Endothelial cell of umbilical vein (primary cell): ENCODE measurements at places on chromosomes 2 and 18. TPM values are rescaled to one million over a fixed set of nuclear protein-coding genes. Genes with fewer than 3 reads are reported as not detected.
A peak's percentile ranks its signal among the peaks of the same experiment; 100 is the strongest.

DNAJC5G gene
- total RNA-seq, result 0.16 and 0.77 TPM in 2 replicates

GRCh38 chr2:217277646-217278398 is 418.0 kb upstream of the TNP1 start:
- peak; percentile 87 for DNase-seq

DNA sequence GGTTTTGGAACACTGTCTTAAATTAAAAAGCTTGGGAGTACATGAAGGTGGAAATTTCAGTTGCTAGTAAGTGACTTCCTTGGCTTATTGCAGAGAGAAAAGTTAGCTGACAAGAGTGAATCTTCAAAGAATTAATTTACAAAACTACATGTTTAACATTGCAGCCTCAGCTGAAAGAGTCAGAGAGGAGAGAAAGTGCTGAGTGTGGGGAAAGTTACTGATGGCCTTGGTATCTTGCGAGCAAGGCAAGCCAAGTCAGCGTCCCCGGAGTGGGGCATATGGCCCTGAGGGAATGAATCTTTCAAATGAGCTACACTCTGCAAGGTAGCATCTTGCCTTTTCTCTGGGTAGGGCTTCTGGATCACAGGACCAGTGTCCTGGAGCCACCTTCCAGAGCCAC is 131.3 kb downstream of the LPIN1 start:
- no peak for DNase-seq

DNA sequence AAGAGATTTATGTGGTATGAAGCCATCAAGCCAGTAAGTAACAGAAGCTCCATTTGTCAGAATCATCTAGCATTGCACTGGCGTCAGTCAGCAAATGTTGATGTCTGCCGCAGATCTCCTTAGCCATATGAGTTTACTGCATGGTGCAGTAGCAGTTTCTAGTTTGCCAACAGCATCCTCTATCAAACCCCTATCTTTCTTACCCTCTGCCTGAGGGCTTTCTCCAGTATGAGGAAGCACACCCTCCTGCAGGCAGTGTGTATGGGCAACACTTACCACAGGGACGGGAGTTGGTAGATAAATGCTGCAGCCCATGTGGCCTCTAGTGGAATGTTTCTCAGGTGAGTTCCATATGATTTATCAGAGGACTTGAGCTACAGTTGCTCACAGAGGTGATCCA is 63.7 kb downstream of the EFEMP1 start:
- DNase-seq, result peak; percentile 47

DNA sequence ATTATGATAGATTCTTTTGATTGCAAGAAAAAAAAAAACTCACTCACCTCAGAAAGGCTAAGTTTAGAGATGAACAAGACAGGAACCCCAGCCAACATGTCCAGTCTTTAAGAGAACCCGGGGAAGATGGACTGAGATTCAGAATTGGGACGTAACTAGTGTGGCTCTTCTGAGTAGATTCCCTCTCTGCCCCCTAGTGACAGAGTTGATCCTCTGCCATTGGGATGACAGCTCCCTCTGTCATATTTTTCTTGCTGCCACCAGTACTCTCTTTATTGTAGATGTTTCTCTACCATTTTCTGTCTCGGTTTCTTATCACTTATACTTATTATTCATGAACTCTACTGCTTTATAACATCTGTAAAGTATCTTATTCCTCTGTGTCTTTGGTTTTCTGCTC is 77.7 kb downstream of the GULP1 start:
- DNase-seq, result peak; percentile 70

GRCh38 chr2:37588316-37588777 is 83.1 kb downstream of the CDC42EP3 start:
- peak; percentile 20 for DNase-seq
